ENCODE measurements at places on chromosomes 12 and 14.

DNA sequence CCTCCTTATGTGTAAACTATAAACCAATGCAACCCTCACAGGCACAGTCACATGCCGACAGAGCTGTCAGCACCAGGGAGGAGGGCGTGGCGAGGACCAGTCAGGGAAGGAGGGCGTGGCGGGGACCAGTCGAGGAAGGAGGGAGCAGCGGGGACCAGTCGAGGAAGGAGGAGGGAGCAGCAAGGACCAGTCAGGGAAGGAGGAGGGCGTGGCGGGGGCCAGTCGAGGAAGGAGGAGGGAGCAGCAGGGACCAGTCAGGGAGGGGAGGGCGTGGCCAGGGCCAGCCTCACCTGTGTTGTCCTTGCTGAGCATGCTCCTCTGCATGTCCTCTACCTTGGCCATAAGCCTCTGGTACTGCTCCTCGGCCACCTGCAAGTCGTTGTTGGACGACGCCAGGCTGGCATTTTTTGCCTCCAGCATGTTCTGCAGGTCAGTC lies 24.2 kb downstream of the GOLGA3 start:
- DNase-seq: no peak

- no peak for DNase-seq
Observed at GRCh38 chr12:130478786-130479185, 141.1 kb downstream of the PIWIL1 start.

- no peak for DNase-seq
Observed at GRCh38 chr12:121798787-121799155, 5.0 kb upstream of the SETD1B start.

DNA sequence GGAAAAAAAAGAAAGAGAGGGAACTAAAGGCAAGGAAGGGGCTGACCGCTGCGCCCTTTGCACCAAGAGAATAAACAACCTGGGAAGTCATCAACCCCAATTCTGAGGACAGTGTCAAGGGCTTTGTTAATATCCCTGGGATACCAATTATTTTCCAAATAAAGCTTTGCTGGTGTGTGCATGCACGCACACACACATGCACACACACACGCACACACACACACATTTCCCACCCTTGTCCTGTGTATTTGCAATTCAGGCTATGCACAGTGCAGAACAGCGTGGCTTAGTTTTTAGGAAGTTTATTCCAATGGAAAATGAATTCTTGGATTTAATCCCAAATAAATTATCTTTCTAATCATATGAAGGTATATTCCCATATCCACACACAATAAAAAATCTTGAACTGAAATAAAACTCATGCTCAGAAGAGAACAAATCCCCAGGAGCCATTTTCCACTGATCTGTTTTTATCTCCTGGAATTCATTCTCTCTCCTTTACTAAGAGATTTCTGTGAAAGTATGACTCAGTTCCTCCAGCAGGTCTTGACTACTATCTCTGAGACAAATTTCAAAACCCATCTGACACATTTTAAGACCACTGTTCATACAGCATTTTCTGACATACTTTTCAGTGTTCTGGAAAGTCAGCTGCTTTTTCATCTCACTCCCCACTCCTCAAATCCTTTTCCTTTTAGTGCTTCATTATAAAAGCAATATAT lies 334.4 kb upstream of the ATP2B1 start:
- DNase-seq: no peak

- no peak for DNase-seq
Observed at GRCh38 chr14:71815110-71815509, 117.1 kb upstream of the RGS6 start.

- DNase-seq: no peak
Observed at GRCh38 chr12:31872831-31873604, 86.2 kb upstream of the RESF1 start.

- no peak for DNase-seq
Observed at GRCh38 chr12:76049575-76050251, 18.1 kb upstream of the PHLDA1 start.

- no peak for DNase-seq
Observed at GRCh38 chr14:30373053-30373452, 185.9 kb upstream of the G2E3 start.

GRCh38 chr12:52964556-52965336 lies 15.8 kb downstream of the KRT18 start:
- no peak for DNase-seq

GRCh38 chr12:123242116-123242904 lies 9.1 kb downstream of the MTRFR start:
- DNase-seq: no peak

DNA sequence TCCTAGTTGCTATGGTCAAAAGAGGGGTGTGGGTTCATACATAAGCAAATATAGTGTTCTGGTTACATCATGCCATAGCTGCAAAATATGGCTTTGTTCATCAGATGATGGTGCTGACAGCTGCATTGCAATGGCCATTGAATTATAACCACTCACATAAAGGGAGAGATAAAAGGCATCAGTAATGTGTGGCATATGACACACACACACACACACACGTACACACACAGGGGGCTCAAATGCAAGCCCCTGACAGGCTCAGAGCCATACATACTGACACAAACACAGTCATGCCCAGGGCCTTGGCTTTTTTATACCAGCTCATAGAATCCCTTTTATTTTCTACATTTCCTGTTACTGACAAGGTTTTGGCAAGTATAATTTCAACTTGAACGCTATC lies 698.9 kb downstream of the BCL11B start:
- no peak for DNase-seq

DNA sequence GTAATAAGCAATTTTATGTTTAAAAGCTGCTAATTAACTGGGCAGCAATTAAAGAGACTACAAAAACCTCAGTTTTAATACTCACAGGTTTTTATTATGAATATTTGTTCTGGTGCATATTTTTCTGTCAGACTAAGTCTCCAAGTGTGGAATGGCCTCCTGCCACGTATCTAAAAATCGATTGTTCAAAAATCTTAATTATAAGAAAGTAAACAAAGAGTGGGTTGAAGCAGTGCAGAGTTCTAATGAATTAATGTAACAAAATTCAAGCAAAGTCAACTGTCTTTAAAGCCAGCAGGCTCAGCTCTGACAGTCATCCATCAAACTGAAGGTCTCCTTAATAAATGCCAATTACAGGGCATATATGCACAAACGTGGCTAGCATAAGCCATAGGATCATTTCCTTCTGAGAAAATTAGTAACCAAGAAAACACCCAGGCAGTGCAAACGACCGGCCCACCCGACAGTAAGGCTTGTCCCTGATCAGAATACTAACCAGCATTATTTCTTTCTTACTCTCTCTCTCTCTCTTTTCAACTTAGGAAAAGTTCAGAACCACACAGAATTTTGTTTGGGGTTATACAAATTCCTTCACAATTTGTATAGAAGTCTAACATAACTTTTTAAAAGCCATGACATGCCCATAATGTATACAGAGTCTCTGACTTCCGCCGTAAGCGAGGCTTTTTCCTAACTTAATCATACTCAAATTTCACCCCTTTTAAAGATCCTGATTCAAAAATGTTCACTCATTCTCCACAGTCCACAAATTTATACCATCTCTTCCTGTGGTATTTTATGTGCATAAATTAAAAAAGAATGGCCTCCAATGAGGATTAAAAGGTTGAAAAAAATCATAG lies 83.8 kb downstream of the SLC25A21 start:
- no peak for DNase-seq

DNA sequence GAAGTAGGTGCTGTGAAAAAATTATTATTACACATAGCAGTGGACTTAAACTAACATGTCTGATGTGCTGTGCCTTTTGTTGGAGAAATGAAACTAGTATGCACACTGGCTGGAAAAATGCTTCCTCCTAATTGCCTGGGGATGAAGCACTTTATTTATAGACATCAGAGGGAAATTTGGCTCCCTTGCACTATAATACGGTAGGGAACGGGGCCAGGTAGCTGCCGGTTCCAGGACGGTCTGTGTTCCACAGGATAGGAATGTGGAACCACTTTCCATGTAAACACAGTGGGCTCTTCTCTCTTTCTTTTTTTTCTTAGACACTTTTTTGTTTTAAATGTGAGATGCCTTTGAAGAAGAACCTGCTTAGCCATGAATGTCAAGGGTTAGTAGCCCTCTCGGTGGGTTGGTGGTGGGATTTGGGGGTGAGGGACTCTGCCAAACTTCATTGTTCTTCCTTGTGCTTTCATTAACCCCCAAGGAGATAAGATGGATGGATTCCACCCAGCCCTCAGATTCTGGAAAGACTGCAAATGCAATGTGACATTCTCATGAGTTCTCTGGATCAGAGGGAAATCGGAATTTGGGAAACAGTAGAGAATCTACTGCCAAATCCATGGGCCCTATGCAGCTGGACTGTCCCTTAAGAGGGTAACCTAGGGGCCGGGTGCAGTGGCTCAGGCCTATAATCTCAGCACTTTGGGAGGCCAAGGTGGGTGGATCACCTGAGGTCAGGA lies 58.0 kb upstream of the GSC start:
- DNase-seq: no peak

GRCh38 chr12:68462803-68463202 lies 130.6 kb upstream of the MDM1 start:
- DNase-seq: peak; percentile 69

GRCh38 chr12:63958876-63959580 lies 114.5 kb downstream of the SRGAP1 start:
- DNase-seq: no peak

DNA sequence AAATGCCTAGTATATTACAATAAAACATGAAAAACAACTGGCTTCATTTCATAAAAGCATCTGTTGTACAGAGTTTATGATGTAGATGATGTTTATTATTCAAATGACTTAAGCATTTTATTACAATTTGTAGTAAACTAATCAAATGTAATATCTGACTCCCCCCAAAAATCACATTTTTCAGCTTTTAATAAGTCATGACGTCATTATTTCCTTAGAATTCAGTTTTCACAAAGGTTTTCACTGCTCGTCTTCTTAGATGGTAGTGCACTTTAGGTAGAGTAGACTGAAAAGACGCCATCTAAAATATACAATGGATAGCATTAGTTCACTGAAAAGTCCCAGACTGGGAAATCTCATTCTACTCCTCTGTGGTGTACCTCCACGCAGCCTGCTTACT lies 181.5 kb downstream of the ACSS3 start:
- no peak for DNase-seq

GRCh38 chr12:104985206-104985605 lies 910 bp upstream of the NOPCHAP1 start:
- DNase-seq: peak; percentile 35

DNA sequence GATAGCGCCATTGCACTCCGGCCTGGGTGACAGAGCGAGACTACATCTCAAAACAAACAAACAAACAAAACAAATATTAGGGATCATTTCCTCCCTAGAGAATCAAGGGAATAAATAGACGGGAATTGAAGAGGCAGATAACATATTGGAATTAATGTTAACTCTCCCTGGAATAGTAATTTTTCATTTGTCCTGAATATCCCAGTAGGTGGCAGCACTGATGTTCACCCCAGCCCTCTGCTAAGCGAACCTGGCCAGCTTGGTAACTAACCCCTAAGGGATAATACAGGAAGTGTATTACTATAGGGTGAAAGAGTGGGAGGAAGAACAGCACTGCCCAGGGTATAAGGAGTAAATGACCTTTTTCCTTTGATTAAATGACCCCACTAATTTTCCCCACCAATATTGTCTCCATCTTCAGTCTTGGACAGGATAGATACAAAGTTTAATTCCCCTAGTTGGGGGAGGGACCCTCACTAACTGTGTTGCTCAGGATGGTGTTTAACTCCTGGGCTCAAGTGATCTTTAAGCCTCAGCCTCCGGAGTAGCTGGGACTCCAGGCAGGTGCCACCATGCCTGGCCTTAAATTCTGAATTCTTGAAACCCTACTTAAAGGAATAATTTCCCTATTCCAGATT lies 40.5 kb downstream of the SLC2A14 start:
- DNase-seq: peak; percentile 35

- DNase-seq: no peak
Observed at GRCh38 chr12:26795910-26796309, 37.1 kb downstream of the ITPR2 start.

DNA sequence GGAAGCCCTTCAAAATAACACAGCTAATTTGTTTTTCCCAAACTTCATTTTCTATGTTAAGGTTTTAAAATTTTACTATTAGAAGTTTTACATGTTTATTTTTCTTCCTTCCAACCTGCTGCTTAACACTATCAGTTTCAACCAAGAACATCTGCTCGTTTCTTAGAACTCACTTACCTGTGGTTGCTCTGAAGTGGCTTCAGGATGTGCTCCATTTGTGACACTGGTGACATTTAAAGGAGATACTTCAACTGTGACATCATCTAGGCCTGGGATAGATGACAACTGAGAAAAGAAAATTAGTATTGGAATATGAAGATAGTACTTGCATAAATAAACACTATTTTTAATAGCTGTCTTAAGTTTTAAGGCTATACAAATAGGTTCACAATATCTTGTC lies 17.9 kb downstream of the WASHC3 start:
- peak; percentile 89 for DNase-seq

- DNase-seq: no peak
Observed at GRCh38 chr14:95297832-95298231, 21.9 kb downstream of the CLMN start.

DNA sequence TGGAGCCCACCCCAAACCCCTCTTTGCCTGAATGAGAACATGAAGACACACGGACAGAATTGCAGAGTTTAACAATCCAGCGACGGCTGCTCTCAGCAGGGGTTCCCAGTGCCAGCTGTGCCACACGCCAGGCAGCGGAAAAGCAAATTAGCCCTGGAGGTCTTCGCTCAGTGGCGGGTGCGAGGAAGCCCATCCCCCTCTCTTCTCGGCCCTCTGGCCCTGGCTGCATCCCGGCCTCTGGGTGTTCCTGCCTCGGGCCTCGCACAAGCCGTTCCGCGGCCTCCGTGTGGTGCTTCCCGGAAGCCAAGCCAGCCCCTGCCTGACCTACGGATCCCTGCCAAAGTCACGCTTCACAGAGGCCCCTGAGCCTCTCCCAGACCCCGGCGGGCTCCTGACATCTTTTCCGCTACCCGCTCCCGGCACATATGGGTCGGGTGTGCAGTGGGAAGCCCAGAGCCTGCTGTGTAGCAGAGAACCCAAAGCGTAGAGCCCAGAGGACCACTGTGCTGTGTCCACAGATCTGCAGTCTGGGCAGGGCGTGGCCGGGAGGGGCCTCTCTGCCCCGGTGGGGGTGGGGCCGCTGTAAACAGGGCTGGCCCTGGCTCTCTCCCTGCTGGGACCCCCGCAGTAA lies 70.7 kb upstream of the GALNT9 start:
- no peak for DNase-seq

- no peak for DNase-seq
Observed at GRCh38 chr12:30304528-30304927, 391.1 kb downstream of the IPO8 start.

- no peak for DNase-seq
Observed at GRCh38 chr12:42017051-42017450, 127.6 kb downstream of the GXYLT1 start.

Measured in MM.1S (cell line).